ENCODE measurements at places on chromosomes 3 and 15.

GRCh38 chr15:97504031-97504792, 456.3 kb upstream of the ARRDC4 start:
- DNase-seq = no peak

DNA sequence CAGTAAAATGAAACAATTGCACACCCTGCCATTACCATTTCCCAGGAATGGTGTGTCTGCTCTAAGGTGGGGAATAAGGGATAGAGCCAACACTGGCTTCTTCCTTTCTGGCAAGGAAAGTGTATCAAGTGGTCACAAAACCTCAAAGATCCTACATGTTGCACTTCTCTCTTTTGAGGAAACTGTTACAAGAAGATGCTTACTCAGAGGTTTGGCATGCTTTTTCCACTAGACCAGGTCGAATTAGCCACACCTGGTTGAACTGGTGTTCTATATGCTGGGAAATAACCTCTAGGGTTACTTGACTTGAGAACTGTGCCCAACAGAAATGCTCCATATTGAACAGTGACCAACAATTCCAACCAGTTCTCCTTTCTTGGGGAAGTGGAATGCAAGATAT, 102.9 kb downstream of the LRRN1 start:
- DNase-seq = no peak

GRCh38 chr3:102617381-102617780, 182.6 kb downstream of the ZPLD1 start:
- no peak for DNase-seq

DNA sequence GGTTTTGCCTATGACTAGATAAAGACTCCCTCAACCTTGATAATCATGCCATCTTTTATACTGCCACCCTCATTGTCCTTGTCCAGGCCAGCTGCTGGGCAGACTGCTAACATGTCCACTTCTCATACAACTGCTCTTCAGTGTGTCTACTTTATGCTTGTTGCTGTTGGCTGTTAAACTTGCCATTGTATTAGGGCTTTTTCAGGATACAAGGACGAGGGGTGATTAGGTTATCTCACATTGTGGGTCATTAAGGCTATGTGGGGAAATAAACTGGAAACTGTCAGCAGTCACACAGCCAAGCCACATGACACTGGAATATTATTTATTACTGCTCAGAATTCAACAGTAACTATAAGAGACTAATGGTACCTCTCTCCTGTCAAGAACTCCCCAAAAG, 36.1 kb downstream of the STARD9 start:
- no peak for DNase-seq

DNA sequence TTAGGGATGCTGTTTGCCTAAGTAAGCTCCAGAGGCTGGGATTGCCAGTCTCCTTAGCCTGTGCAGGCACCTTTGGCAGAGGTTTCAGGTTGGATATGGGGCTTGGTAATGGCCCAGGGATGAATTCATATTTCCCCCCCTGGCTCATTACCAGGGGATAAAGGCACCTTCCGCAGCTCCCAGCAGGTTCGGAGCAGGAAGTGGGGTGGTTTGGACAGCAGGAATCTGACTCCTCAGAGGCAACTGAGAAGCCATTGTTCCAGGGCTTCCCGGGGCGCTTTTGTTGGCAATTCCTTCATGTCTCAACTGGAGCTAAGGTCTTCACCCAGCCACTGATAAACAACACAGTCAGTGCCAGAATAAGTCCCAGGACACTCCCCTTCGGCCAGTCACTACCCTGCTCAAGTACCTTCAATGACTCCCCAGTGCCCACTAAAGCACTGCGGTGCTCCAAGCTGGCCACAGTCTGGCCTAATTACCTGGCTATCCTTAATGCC, 85.3 kb upstream of the SLC6A6 start:
- DNase-seq = no peak

- no peak for DNase-seq
Measured at GRCh38 chr3:139670196-139670595, 7.6 kb downstream of the NMNAT3 start.

- no peak for DNase-seq
Measured at GRCh38 chr15:83890587-83890986, 236.7 kb downstream of the ADAMTSL3 start.

DNA sequence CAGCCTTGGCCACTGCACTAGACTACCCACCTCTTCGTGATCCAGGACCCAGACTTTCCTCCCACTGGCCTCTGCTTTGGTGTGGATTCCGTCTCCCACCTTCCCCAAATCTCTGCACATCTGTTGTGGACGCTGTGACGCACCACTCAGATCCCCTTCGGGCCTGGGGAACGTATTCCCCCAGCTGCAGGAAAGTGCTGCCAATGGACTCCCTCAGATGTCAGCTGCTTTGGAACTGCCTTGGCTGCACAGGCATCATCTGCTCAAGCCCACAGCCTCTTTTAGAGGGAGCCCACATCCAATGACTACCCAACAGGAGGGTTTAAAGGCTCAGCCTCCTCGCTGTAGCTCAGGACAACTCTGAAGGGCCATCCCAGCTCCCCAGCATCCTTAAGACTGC, 134.2 kb upstream of the RAD18 start:
- DNase-seq = no peak

- no peak for DNase-seq
Measured at GRCh38 chr3:14803101-14803980, 15.4 kb upstream of the FGD5 start.

All from ecto neural progenitor cell (in vitro differentiated cells).